Stimulated activated CD4-positive, alpha-beta T cell treated with anti-CD3 and anti-CD28 coated beads, Interleukin-1b, Interleukin-23, amount 100 ng/mL, for 1 hour (primary cell): ENCODE measurements at places on chromosomes 5 and 9.

- DNase-seq, result no peak
Measured at GRCh38 chr9:134335486-134336220, 9.4 kb downstream of the RXRA start.

DNA sequence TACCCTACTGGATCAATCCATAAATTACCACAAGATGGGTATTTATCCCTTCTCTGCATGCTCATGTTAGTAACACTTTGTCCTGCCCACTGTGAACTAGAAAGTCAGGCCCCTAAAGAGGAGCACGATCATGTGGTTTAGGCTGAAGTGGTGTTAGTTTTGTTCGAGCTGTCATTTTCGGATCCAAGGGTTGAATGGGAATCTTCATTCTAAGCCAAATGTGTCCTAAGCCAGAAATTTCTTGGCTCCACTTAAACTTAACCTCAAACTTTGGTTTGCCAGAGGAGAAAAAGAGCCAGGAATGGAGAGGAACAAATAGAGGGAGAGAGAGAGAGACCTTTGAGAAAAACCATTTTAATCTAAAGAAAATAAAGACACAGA lies 837.7 kb upstream of the ZNF608 start:
- no peak for DNase-seq

- DNase-seq, result no peak
Measured at GRCh38 chr9:93947409-93948070, 7.6 kb downstream of the BARX1 start.

GRCh38 chr9:70517926-70518610 lies 103.6 kb upstream of the KLF9 start:
- DNase-seq, result no peak

- no peak for DNase-seq
Measured at GRCh38 chr5:108536321-108536720, 154.4 kb upstream of the FBXL17 start.

GRCh38 chr9:88481933-88482332 lies 53.0 kb upstream of the NXNL2 start:
- DNase-seq, result no peak

- DNase-seq, result no peak
Measured at GRCh38 chr5:1744393-1745122, 55.1 kb downstream of the MRPL36 start.
